ENCODE measurements at places on chromosomes 7 and 10.

DNA sequence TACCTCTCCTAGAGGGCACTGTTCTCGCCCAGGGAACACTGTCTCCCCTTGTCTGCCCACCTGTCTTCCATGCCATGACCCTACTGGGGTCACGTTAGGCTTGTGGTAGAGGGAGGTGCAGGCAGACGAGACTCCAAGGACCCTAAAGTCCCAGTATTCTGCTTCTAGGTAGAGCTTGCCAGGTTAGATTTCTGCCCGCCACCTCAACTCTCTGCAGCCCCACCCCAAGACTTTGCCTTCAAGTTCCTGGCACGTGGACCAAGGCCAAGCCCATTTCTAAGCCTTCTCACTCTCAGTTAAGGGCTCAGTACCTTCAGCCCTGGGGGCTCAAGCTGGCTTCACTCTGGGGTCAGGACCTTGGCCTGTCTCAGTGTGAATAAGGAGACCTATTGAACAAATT lies 16.1 kb downstream of the PRKAG2 start:
- no peak for DNase-seq

DNA sequence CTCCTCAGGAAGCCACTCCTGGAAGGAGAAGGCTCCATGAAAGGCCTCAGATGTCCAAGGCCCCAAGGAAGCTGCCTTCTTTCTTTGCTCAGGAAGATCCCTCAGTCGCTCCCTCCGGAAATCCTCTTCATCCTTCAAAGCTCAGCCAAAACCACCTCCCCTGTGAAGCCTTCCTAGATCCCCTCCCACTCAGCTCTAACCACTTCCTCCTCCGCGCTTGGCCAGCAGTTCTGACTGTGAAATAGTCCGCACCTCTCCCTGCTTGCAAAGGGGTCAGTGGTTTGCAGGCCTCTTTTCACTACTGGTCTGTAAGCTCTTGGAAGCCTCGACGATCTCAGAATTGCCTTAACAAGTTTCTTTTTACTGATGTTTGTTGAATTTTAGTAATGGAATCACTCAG lies 23.9 kb downstream of the PYROXD2 start:
- no peak for DNase-seq

DNA sequence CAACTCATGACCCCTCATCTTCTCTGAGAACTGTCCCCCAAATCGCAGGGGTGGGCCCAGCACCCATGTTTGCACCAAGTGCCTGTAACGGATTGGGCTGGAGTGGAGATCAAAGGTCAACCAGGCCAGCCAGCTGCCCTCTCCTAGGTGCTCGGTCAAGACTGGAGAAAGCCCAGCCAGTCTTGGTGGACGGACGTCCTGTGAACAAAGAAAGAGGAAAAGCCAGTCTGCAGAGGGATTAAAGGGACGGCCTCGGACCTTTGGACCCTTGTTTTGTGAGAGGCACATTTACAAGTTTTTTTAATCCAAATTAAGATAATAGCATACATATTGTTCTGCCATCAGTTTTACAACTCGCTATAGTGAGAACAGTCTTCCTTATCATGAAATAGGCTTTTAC lies 31.7 kb upstream of the GALNTL5 start:
- DNase-seq, result no peak

DNA sequence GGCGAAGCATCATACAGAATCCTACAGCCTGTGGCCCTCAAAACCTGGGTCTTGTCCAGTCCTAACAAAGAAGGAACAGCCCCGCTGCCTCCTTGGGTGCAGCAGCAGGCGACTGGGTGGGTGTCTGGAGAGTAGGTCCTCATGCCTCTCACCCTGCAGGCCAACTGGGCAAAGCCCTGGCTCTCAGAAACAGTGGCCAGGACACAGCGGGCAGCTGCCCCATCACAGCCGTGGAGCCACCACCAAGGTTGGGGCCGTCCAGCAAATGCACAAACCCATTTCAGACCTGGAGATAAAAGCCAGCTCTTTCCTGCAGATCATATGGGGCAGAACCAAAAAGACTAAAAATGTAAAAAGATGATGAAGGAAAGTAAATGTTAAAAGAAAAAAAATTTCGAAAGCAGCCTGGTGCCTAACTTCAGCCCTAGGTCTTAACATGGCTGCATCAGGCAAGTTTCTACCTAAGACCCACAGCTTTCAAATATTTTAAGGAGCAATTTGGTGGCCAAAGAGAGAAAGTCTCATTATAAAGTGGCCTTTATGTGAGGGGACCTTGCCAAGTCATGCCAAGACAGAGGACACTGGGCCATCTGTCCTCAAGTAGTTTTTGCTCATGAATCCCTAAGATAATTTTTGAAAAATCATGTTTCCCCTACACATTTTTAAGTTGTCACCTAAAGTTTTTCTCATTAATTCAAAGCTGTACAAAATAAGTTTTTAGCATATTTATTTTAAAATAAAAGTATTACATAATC lies 142.1 kb downstream of the PAXIP1 start:
- DNase-seq, result no peak

- no peak for DNase-seq
These were observed 61.7 kb upstream of the TARP start for GRCh38 chr7:38335128-38335491.

DNA sequence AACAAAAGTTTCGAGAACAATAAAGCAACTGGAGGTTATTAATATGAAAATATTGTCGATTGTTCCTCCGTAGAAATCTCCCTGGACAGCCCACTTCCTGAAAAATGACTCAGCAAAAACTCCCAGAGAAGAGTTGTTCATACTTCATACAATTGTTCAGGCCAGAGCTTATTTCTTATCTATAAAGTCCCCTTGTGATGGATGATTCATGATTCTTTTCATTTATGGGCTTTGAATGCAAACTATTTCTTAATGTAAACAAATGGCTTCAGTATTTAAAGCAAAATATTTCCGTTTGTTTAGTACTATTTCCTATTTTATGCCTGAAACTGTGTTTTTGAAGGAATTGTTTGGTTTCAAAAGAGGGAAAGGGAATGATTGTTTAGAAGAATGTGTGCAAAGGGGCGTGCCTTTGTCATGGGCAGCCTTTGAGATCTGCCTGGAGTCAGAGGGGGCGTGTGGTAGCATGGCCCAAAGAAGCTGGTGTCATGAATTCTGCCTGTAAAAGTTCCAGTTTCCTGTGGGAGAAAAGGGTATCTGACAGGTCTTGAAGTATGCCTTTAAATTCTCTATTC lies 26.2 kb upstream of the EXOC6 start:
- no peak for DNase-seq

DNA sequence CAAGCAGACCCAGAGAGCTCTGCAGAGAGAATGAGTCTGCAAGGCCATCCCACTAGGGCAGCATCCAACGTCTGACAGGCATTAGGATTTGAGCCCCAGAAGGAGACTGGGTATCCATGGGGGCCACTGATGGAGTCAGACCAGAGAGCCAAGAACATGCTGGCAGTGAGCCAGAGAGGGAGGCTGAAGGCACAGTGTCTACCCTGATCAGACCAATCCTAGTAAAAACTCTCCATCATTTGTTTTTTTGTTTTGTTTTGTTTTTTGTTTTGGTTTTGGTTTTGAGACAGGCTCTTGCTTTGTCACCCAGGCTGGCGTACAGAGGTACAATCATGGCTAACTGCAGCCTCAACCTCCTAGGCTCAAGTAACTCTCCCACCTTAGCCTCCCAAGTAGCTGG lies 133.1 kb upstream of the LYZL2 start:
- no peak for DNase-seq

DNA sequence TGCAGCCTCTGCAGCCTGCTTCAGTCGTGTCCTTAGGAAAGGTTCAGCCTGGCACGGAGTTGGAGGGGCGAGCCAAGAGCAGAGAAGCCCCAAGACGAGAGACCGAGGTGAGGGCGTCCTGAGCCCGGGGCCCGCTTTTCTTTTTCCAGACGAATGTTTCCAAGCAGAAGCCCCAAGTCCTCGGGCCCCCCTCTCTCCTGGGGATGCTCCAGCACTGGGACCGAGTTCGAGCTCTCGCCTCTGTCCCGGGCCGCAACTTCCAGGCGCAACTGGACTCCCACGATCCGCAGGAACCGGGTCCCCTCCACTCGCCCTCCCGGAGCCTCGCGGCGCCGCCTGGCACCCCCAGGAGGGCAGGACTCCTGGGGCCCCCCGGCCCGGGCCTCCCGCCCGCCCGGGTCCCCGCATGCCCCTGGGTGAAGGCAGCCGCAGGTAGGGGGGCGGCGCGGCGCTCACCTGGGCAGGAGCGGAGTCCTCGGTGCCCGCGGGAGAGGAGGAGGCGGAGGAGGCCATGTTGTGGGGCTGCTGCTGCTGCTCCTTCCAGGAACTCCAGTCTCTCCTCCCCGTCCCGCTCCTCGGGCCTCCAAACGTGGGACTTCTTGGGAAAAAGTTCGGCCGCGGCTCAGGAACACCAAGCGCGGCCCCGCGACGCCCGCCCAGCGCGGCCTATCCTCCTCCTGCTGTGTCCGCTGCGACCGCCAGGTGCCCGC lies 45.3 kb upstream of the CDK1 start:
- DNase-seq, result peak; percentile 13

DNA sequence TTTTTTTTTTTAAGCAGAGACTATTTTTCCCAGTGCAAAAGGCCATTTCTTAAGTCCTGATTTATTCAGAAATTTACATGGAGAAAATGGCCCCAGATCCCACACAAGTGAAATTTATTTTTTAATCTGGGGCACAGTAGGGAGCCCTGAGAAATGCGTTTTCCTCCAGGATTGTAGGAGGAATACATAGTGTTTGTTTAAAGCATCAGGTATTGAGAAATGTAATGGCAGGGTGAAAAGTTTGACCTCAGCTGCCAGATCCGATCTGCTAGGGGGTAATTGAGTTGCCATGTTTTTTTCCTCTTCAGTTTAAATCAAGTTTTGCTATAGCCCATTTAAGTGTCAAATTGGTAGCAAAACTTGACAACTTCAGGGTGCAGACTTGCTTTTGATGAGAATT lies 110.0 kb downstream of the LRMDA start:
- DNase-seq, result no peak

- no peak for DNase-seq
These were observed 17.4 kb downstream of the RBP3 start for GRCh38 chr10:47365431-47366180.

- DNase-seq, result no peak
These were observed 25.4 kb downstream of the CYP2C9 start for GRCh38 chr10:94963901-94964300.

- DNase-seq, result no peak
These were observed 7.8 kb downstream of the GARIN1A start for GRCh38 chr7:128679920-128680319.

GRCh38 chr10:74925291-74925690 lies 98.9 kb downstream of the KAT6B start:
- DNase-seq, result no peak

DNA sequence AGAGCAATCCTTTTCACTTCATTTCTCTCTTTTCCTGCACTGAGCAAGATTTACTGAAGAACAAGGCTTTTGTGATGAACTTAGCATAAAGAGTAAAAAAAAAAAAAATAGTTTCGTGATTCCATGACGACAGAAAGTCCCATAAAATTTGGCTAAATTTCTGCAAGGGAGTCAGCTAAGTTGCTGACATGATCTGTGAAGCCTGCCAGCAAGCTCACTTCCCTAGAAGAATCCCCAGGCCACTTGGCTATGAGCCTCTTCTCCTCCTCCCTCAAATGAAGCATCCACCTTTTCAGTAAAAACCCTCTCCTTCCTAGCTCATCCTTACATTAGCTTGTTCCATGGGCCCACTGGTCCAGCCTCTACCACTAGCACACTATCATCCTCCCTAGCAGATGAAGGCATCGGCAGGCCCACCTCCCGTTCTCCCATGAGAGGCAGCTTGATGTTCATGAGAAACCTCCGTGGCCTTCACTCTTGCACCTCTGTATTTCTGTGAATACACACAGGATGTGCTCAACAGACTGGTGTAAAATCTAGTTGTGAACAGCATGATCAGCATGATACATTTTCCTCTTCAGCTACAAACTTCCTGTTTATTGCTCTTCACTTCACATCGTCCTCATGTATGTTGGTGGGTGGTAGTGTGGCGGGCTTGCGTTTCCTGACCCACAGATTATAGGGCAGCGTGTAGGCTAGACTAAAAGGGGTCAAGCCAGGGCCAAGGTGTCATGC lies 30.9 kb downstream of the GIMAP8 start:
- no peak for DNase-seq

DNA sequence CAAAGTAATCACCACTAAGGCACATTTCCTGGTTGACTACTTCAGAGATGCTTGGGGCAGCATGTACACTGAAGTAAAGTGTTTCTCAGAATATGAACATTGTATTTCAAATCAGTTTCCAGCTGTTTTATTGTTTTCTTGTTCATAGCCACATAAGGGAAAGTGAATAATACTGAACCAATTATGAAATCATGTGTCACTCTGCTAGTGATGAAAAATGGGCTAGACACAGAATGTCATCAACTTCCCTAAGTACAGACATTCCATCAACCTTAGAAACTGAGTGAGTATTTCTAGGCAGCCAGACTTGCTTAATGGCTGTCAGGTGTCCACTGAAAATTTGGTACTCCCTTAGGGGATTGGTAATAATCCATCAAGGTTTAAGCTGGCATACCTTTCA lies 603.5 kb downstream of the ARL4A start:
- DNase-seq, result no peak

All from stimulated activated CD4-positive, alpha-beta T cell treated with anti-CD3 and anti-CD28 coated beads, Interleukin-15, amount 100 ng/mL, for 1 hour (primary cell).